ENCODE measurements at places on chromosomes 13 and 19.

DNA sequence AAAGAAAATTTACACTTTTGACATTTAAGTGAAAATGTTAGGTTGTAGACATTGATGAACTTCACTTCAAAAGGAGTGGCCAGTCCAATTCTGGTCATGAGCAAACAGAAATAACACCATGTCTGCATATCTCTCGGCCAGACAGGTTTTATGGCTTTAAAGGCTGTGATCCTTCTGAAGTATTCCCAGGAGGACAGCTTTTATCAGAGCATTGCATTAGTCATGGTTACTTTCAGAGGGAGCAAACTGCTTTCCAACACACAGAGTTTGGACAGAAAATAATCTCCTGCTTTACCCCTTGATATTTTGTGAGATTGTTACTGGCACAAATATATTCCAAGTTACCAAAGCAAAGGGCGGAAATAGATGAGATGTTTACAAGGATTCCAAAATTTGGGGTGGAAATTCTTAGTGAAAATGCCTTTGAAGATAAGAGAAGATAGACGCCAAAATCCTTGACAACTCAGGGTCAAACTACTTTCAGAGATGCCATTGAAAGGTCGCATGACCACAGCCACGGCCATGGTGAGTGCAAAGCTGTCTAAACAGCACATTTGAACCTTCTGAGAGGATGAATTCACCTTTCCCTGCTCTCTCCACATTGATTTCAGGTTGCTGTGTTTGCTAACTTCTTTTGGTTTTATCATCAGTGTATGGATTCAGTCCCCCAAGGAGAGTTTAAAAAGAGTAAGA is 584.5 kb upstream of the SGCG start:
- DNase-seq, result no peak

- no peak for DNase-seq
Measured at GRCh38 chr19:42498169-42498757, 30.0 kb downstream of the CEACAM1 start.

DNA sequence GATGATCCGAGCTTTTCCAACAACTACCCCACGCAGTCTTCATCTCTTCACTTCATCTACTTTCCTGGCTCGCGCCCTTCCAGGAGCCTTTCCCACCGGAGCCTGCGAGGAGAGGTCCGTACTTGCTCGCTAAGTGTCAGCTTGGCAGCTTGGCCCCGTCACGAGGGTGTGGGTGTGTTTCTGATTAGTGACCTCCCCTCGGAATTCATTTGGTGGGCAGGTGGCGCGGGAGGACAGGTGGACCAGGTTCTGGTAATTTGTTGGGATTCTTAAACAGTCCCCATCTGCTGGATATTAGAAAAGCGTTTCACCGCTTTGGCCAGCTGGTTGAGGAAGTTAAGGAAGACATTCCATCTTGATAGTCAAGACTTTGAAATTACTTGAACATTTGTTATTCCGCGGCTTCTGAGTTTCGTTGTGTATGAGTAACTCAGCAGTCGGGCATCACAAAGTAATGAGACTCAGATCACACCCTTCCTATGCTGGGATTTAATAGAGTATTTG is 515 bp downstream of the UFM1 start:
- no peak for DNase-seq

GRCh38 chr19:29878973-29879654 is 62.9 kb upstream of the URI1 start:
- DNase-seq, result no peak

DNA sequence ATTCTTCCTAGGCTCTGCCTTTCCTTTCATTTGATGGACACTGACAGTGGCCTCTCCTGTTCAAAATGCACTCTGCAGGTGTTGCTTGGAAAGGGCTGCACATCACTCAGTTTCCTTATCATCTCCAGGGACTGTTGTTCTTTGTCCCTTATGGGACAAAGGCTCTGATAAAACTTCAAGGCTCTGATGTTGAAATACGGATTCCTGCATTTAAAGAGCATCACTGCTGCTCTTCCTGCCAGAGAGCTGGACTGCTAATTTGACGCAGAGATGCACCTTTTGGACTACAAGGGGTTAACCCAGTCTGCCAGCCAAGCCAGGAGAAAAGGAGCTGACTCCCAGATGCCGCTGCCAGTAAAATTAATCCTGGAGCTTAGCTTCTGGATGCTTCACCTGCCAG is 952.1 kb downstream of the DIAPH3 start:
- no peak for DNase-seq

DNA sequence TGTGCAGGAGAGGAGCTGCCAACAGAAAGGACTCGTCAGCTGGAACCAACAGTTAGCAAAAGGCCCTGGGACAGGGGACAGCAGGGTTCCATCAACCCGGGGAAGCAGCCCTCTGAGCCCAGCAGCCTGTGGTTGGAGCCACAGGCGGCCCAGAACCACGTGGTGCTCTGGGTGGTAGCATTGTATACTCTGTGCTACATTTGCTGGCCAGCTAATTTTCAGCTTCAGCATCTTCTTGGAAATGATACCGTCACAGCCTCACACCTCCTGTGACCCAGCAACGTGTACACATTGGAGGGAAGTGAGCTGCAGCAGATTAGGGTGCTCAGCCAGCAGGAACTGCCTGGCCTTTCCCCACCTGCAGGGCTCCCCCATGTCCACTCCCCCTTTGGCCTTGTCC is 13.1 kb upstream of the MTIF3 start:
- DNase-seq, result no peak

GRCh38 chr13:67036699-67037457 is 193.3 kb downstream of the PCDH9 start:
- no peak for DNase-seq

GRCh38 chr13:95122063-95122462 is 179.2 kb downstream of the ABCC4 start:
- no peak for DNase-seq

DNA sequence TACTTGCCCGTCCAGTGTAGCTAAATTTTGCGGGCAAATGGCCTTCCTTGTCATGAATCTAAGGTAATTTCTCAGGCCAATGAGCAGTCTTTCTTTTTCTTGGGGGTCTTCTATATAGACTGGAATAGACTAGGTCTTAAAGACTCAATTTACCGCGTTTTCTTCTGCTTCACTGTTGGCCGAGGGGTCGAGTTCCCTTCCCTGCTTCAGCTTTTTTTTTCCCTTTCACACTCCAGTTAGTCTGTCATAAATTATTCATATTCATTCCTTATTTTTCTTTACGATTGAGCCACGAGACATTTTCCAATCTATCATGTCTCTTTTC is 276 bp downstream of the ALG11 start:
- no peak for DNase-seq

DNA sequence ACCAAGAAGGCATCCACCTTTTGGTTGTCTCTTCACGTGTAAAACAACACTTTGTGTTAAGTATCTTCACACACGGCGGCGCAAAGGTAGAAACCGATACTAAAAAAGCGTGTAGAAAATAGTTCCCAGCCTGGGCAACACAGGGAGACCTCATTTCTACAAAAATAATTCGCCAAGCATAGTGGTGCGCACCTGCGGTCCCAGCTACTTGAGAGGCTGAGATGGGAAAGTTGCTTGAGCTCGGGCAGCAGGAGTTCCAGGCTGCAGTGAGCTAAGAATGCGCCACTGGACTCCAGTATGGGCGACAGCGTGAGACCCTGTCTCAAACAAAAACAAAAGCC is 573 bp upstream of the ERCC5 start:
- no peak for DNase-seq

GRCh38 chr19:18264137-18264854 is 10.0 kb downstream of the IQCN start:
- DNase-seq, result no peak

- DNase-seq, result no peak
Measured at GRCh38 chr19:1582201-1582600, 10.5 kb downstream of the MBD3 start.

- DNase-seq, result no peak
Measured at GRCh38 chr13:38382946-38383345, 33.3 kb downstream of the UFM1 start.

GRCh38 chr19:11005521-11005920 is 44.7 kb downstream of the SMARCA4 start:
- no peak for DNase-seq

DNA sequence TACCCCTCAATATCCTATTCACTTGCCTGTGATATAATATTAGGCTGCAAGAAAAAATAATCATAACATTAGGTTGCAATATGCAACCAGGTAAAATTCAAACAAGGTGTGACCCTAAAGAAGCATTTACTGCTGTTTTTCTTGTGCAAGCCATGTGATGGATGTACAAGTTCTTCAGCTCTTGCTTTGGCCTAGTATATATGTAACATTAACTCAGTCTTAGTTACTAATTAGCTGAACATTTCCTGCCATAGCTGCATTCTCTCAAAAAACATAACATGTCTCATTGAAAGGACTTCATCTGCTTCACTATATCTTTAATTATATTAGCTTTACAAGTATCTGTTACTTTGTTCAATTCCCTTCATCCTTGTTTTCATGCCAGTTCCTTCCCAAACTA is 406.8 kb upstream of the HTR2A start:
- no peak for DNase-seq

DNA sequence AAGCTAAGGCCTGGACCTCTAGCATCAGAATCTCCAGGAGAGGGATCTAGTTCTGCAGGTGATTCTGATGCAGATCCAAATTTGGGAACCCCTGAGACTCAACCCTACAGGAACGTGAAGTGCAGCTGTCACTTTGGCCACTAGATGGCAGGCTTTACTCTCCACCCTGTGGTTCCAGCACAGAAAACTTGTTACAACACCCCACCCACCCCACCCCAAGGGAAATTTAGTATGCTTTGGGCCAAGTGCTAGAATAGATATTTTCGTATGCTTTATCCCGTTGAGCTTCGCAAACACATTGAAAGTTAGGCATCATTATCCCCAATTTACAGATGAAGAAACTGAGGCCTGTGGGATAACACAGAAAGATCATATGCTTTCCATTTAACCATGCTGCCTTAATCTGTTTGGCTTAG is 232.0 kb downstream of the B3GLCT start:
- DNase-seq, result no peak

GRCh38 chr13:40148101-40148500 is 492.6 kb downstream of the COG6 start:
- no peak for DNase-seq

DNA sequence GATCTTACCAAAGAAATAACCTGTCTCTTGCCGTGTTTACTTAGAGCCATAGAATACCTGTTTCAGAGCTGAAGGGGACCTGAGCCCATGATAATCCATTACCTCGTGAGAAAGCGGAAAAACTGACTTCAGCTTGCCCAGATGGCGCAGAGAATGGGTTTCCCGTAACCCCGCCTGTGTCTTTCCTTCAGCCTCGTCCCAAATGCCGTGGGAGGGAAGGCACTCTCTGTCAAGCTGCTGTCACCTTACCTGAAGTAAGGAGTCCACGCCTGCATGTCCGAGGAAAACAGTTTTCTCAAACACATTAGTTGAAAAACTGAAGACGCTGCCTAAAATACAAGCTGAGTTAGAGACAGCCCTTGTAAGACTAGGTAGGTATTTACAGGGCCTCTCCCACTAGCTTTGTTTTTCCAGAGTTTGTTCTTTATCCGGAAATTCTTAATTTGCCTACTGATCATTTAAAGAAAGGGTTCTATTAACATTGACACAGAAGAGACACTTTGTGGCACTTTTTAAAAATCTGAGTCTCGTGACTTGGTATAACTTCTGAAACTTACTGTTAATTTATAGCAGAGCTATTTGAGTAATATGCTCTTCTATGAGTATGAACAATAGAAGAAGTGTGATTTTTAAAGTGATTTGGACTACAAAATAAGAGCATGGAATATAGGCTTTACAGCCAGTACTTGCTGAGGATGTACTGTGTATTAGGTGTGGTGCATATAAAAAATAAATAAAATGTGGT is 1.3 kb upstream of the INTS6 start:
- peak; percentile 25 for DNase-seq

DNA sequence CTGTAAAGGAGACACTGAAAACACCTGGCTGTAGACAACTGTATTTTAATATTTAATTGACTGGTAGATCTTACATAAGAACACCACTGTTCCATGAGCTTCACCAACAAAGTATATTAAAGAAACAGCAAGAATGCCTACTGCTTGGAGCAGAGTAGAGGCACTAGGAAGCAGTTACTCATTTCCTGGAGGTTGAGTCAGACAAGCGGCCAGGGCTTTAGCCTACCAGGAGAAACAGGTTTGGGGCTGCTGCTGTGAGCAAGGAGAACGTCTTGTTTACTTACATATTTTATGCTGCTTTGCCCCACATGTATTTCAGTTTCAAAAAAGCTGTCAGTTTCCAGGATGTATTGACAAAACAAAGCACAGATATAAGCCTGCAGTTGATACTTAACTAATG is 33.4 kb downstream of the ALG5 start:
- DNase-seq, result no peak

- DNase-seq, result no peak
Measured at GRCh38 chr13:48579165-48579918, 46.5 kb upstream of the RCBTB2 start.

- no peak for DNase-seq
Measured at GRCh38 chr19:6853868-6854267, 33.5 kb upstream of the ADGRE1 start.

- DNase-seq, result peak; percentile 71
Measured at GRCh38 chr19:44846455-44847143, 502 bp downstream of the NECTIN2 start.

- no peak for DNase-seq
Measured at GRCh38 chr19:12187625-12188024, 24.7 kb downstream of the ZNF136 start.

- DNase-seq, result no peak
Measured at GRCh38 chr19:2047449-2048103, 3.5 kb downstream of the MKNK2 start.

- no peak for DNase-seq
Measured at GRCh38 chr19:3479177-3479833, 1.0 kb downstream of the SMIM24 start.

- no peak for DNase-seq
Measured at GRCh38 chr13:33904431-33904830, 86.5 kb downstream of the RFC3 start.

DNA sequence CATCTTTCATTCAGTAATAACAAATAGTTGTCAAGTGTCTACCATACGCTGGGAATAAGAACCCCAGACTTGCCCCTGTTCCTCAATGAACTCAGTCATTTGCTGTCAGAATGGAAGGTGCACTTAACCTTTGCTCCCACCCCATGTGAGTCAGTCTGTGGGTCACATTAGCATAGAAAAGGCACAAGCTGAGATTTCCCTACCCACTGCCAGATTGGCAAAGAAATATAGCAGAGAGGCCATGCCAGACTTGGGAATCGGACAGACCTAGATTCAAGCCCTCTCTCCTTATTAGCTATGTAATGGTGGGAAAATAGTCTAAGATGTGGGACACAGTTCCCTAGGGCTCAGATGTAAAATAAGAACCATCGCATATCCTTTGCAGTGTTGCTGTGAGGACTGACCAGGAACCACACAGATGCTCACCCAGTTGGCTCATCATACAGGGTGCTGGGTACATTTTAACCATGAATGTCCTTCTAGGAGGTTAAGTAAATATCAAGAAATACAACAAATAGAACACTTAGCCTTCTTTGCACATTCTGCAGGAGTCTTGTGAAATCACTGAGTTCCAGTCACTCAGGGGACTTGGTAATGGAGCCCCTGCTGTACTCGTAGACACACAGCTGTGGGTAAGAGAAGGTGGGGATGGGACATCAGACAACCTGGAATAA is 218.2 kb downstream of the FGF14 start:
- no peak for DNase-seq
